ENCODE measurements at places on chromosomes 13 and 19. TPM values are rescaled to one million over a fixed set of nuclear protein-coding genes. Genes with fewer than 3 reads are reported as not detected.

DOHH gene
- total RNA-seq = 3.9 TPM

CD22 gene
- total RNA-seq = 9.1 TPM

GNG7 gene
- total RNA-seq = 2.9 TPM

EDNRB gene
- not detected for total RNA-seq

ZNF443 gene
- total RNA-seq = 2.6 TPM

ZNF446 gene
- total RNA-seq = 14.6 TPM

ZNF497 gene
- 0.79 TPM for total RNA-seq

ZNF835 gene
- total RNA-seq = 0.75 TPM

CD33 gene
- not detected for total RNA-seq

ZNF564 gene
- 17.8 TPM for total RNA-seq

CBARP gene
- total RNA-seq = 0.67 TPM

GPR18 gene
- 36.2 TPM for total RNA-seq

CYP2A6 gene
- total RNA-seq = not detected

GARIN5B gene
- total RNA-seq = not detected

ARHGAP45 gene
- total RNA-seq = 901 TPM

YJEFN3 gene
- 3.4 TPM for total RNA-seq

LGALS14 gene
- not detected for total RNA-seq

TTC9B gene
- total RNA-seq = not detected

ZNF441 gene
- total RNA-seq = 2.3 TPM

HNRNPA1L2 gene
- total RNA-seq = 20.7 TPM

RNF113B gene
- total RNA-seq = not detected

LIM2 gene
- total RNA-seq = not detected

TICAM1 gene
- total RNA-seq = 8.8 TPM

FOSB gene
- 625 TPM for total RNA-seq

NFILZ gene
- not detected for total RNA-seq

BORCS8 gene
- total RNA-seq = 13.6 TPM

GNG8 gene
- not detected for total RNA-seq

IGFL1 gene
- total RNA-seq = not detected

ELSPBP1 gene
- total RNA-seq = not detected

UTP14C gene
- 1.7 TPM for total RNA-seq

SERTAD3 gene
- 27.9 TPM for total RNA-seq

CEACAM4 gene
- total RNA-seq = not detected

KIR2DL3 gene
- 0.19 TPM for total RNA-seq

WDR88 gene
- total RNA-seq = not detected

GRK1 gene
- not detected for total RNA-seq

CD37 gene
- 281 TPM for total RNA-seq

ZNF429 gene
- total RNA-seq = 9.6 TPM

BRCA2 gene
- total RNA-seq = 3.6 TPM

KIR3DL2 gene
- total RNA-seq = 1.00 TPM
